ENCODE measurements at places on chromosomes 3 and 15.

DNA sequence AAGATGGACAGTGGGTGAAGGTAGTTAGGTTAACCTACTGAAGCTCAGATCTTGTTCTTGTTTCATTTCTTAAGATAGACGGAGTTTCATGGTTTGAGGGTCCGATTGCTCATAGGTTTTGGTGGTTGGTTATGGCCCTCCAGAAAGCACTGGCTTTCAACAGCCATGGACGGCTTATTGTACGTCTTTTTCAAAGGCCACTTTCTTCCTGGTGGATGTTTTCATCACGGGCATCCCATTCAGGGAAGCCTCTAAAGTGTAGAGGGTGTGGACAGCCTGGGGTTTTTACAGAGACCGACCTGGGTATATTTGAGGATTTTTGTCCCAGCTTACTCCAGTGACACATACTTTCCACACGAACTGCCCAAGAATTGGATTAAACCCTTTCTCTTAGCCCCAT lies 132.7 kb upstream of the ONECUT1 start:
- DNase-seq: no peak

GRCh38 chr3:152327203-152327602 lies 58.5 kb downstream of the MBNL1 start:
- no peak for DNase-seq

- DNase-seq: no peak
Observed at GRCh38 chr15:90642464-90643300, 74.5 kb upstream of the BLM start.

- DNase-seq: no peak
Observed at GRCh38 chr3:187739094-187739560, 6.1 kb downstream of the BCL6 start.

GRCh38 chr3:43106293-43106628 lies 382 bp upstream of the POMGNT2 start:
- peak; percentile 58 for DNase-seq

DNA sequence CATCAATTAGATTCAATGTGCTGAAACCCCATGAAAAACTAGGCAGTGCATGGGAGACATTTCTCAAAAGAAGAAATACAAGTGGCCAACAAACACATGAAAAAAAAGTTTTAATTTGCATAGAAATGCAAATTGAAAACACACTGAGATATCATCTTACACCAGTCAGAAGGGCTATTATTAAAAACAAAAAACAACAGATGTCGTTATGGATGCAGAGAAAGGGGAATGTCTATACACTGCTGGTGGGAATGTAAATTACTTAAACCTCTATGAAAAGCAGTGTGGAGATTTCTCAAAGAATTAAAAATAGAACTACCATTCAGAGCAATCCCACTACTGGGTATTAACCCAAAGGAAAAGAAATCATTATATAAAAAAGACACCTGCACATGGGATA lies 98.7 kb downstream of the CCNL1 start:
- DNase-seq: no peak

DNA sequence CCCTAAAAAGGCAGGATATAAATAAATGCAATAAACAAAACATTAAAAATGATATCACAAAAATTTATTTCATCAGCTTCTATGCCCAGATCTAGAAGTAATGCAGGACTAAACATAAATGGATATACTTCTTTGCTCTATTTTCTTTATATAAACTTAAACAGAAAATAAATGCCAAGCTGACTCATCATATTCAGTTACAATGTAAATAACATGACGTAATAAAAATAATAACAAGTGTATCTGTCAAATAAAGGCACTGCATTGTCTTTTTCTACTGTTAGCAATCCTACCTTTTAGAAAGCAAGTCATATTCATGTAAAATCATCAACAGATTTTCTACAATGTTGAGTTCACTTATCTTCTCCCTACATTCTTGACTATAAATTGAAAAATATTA lies 61.6 kb downstream of the NEK10 start:
- no peak for DNase-seq

- no peak for DNase-seq
Observed at GRCh38 chr3:53935283-53935901, 43.7 kb upstream of the SELENOK start.

- no peak for DNase-seq
Observed at GRCh38 chr15:38620098-38620497, 55.5 kb upstream of the RASGRP1 start.
